ENCODE measurements at places on chromosomes 4 and X. TPM values are rescaled to one million over a fixed set of nuclear protein-coding genes. Genes with fewer than 3 reads are reported as not detected.

DNA sequence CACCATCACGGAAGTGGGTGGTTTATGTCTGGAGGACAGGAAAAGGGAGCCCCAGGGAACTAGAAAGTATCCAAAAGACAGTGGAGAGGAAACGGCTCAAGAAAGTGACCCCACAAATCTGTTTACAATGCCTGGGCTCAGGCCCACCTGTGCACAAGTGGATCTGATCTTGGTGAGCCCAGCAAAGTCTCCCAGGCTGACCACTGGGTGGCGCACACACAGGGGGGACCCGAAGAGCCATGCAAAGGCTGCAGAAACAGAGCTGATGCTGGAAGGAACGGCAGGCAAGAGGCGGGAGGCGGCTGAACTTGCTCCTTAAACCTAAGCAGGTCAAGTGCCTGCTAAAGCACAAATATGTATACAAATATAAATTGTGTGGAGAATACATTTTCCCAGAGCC is 9.6 kb downstream of the HAUS7 start:
- H3K27ac ChIP-seq = no peak overlapping the region
- no peak overlapping the region for H3K4me3 ChIP-seq
- no peaks in the 10 kb centered on the region for H3K36me3 ChIP-seq
- no peaks in the 10 kb centered on the region for H3K27me3 ChIP-seq
- no peaks in the 10 kb centered on the region for H3K4me1 ChIP-seq
- DNase-seq = peak; percentile 57

GRCh38 chrX:9542761-9543111 is 77.9 kb downstream of the TBL1X start:
- DNase-seq = no peak
- H3K27me3 ChIP-seq = no peaks in the 10 kb centered on the region
- H3K27ac ChIP-seq = no peak overlapping the region
- H3K4me3 ChIP-seq = no peak overlapping the region
- H3K4me1 ChIP-seq = no peaks in the 10 kb centered on the region
- H3K36me3 ChIP-seq = no peaks in the 10 kb centered on the region

GRCh38 chr4:125021189-125021588 is 293.6 kb upstream of the FAT4 start:
- DNase-seq = no peak
- H3K4me3 ChIP-seq = no peak overlapping the region
- peak overlapping the region; percentile 29 for H3K27ac ChIP-seq

The ANKRD37 gene
- total RNA-seq = 1.7 TPM

GRCh38 chr4:26317766-26318165 is 3.0 kb upstream of the RBPJ start:
- H3K27ac ChIP-seq = no peak overlapping the region
- no peaks in the 10 kb centered on the region for H3K27me3 ChIP-seq
- H3K4me1 ChIP-seq = no peaks in the 10 kb centered on the region
- no peak for DNase-seq
- H3K36me3 ChIP-seq = no peaks in the 10 kb centered on the region
- no peak overlapping the region for H3K4me3 ChIP-seq

DNA sequence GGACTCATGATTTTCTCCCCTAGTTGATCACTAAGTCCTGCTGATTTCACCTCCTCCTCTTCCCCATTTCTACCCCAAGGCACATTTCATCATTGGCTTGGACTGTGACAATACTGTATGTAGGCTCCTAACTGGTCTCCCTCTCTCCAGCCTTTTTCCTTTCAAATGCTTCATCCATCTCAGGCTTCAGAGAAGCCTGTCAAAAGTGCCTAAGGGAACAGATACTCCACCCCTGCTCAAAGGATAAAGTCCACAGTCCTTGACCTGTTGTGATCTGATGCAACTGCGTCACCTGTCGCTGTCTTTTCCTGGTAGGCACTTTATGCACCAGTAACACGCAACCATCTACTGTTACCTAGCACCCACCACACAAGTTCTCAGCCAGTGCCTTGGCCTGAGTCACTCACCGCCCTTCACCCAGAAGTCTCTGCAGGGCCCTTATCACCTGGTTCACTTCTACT is 12.8 kb downstream of the SCARB2 start:
- peaks cover 62% of the 10 kb centered on the region for H3K4me1 ChIP-seq
- H3K4me3 ChIP-seq = no peak overlapping the region
- peak; percentile 77 for DNase-seq
- peak overlapping the region; percentile 86 for H3K27ac ChIP-seq
- H3K36me3 ChIP-seq = no peaks in the 10 kb centered on the region

The SLITRK4 gene
- total RNA-seq = 17.0 TPM

DNA sequence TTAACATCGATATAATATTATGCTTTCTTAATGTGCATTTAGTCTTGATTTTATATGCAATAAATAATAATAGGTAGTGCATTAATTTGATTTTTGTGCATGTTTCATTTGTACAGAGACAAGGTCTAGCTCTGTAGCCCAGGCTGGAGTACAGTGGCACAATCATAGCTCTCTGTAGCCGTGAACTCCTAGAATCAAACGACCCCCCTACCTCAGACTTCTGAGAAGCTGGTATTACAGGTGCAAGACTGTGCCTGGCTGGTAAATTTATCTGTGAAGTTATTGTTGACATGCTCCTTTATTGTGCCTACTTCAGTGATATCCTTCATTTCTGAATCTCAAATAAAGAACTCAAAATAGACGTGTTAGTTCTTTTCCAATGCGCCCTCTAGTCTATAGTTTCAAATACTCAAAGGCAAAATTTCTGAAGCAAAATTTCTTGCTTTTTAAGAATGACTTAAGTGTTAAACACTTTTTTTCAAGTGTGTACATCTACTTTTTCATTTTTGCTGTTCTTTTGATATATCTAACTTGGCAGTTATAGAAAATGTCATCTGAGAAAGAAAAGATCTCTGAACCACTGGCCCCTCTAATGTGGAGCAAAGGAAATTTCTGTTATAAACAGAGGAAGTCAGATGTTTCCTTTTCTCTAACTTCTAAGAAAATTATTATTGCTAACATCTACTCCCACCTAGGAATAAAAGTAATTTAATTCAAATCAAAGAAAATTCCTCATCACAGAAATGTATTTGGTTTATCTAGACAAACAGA is 28.3 kb upstream of the GUCY1A1 start:
- H3K36me3 ChIP-seq = no peaks in the 10 kb centered on the region
- no peak overlapping the region for H3K27ac ChIP-seq
- DNase-seq = no peak
- H3K4me3 ChIP-seq = no peak overlapping the region
- no peaks in the 10 kb centered on the region for H3K27me3 ChIP-seq

The NXF2B gene
- total RNA-seq = 0.72 TPM

GRCh38 chr4:16745009-16745635 is 153.3 kb downstream of the LDB2 start:
- no peaks in the 10 kb centered on the region for H3K36me3 ChIP-seq
- H3K27me3 ChIP-seq = no peaks in the 10 kb centered on the region
- no peak for DNase-seq
- no peak overlapping the region for H3K27ac ChIP-seq
- H3K4me1 ChIP-seq = no peaks in the 10 kb centered on the region

GRCh38 chr4:129614611-129615010 is 518.7 kb downstream of the C4orf33 start:
- no peak overlapping the region for H3K4me3 ChIP-seq
- no peaks in the 10 kb centered on the region for H3K27me3 ChIP-seq
- no peaks in the 10 kb centered on the region for H3K4me1 ChIP-seq
- no peaks in the 10 kb centered on the region for H3K36me3 ChIP-seq
- H3K27ac ChIP-seq = no peak overlapping the region

- H3K4me1 ChIP-seq = no peaks in the 10 kb centered on the region
- no peaks in the 10 kb centered on the region for H3K36me3 ChIP-seq
- no peak overlapping the region for H3K27ac ChIP-seq
- no peak for DNase-seq
- no peaks in the 10 kb centered on the region for H3K27me3 ChIP-seq
Measured at GRCh38 chr4:90544532-90545045, 417.4 kb downstream of the CCSER1 start.

The YTHDC1 gene
- total RNA-seq = 75.4 TPM

- peak overlapping the region; percentile 55 for H3K4me3 ChIP-seq
- H3K4me1 ChIP-seq = peaks cover 12% of the 10 kb centered on the region
- no peaks in the 10 kb centered on the region for H3K36me3 ChIP-seq
- peak; percentile 87 for DNase-seq
- no peaks in the 10 kb centered on the region for H3K27me3 ChIP-seq
- peak overlapping the region; percentile 100 for H3K27ac ChIP-seq
Measured at GRCh38 chrX:154368630-154369448, 5.6 kb downstream of the FLNA start.

- H3K27me3 ChIP-seq = no peaks in the 10 kb centered on the region
- DNase-seq = no peak
- H3K4me3 ChIP-seq = no peak overlapping the region
- H3K27ac ChIP-seq = peak overlapping the region; percentile 54
- no peaks in the 10 kb centered on the region for H3K36me3 ChIP-seq
- H3K4me1 ChIP-seq = no peaks in the 10 kb centered on the region
Measured at GRCh38 chr4:98746936-98747335, 88.5 kb upstream of the TSPAN5 start.

GRCh38 chrX:34560180-34560579 is 96.9 kb downstream of the TMEM47 start:
- H3K27ac ChIP-seq = no peak overlapping the region
- DNase-seq = no peak
- H3K27me3 ChIP-seq = no peaks in the 10 kb centered on the region
- H3K4me3 ChIP-seq = no peak overlapping the region
- no peaks in the 10 kb centered on the region for H3K4me1 ChIP-seq

- no peak for DNase-seq
- no peak overlapping the region for H3K4me3 ChIP-seq
- H3K4me1 ChIP-seq = peaks cover 24% of the 10 kb centered on the region
- no peak overlapping the region for H3K27ac ChIP-seq
- no peaks in the 10 kb centered on the region for H3K27me3 ChIP-seq
- H3K36me3 ChIP-seq = no peaks in the 10 kb centered on the region
Measured at GRCh38 chr4:26377328-26378311, 56.8 kb downstream of the RBPJ start.

The TEX13D gene
- total RNA-seq = not detected

- no peak overlapping the region for H3K4me3 ChIP-seq
- H3K27me3 ChIP-seq = no peaks in the 10 kb centered on the region
- H3K36me3 ChIP-seq = no peaks in the 10 kb centered on the region
Measured at GRCh38 chrX:38271154-38271716, 50.6 kb upstream of the SRPX start.

- no peak overlapping the region for H3K27ac ChIP-seq
- H3K4me1 ChIP-seq = peaks cover 6% of the 10 kb centered on the region
- DNase-seq = no peak
- no peaks in the 10 kb centered on the region for H3K36me3 ChIP-seq
- H3K27me3 ChIP-seq = no peaks in the 10 kb centered on the region
Measured at GRCh38 chr4:123503698-123504363, 107.2 kb downstream of the SPRY1 start.

DNA sequence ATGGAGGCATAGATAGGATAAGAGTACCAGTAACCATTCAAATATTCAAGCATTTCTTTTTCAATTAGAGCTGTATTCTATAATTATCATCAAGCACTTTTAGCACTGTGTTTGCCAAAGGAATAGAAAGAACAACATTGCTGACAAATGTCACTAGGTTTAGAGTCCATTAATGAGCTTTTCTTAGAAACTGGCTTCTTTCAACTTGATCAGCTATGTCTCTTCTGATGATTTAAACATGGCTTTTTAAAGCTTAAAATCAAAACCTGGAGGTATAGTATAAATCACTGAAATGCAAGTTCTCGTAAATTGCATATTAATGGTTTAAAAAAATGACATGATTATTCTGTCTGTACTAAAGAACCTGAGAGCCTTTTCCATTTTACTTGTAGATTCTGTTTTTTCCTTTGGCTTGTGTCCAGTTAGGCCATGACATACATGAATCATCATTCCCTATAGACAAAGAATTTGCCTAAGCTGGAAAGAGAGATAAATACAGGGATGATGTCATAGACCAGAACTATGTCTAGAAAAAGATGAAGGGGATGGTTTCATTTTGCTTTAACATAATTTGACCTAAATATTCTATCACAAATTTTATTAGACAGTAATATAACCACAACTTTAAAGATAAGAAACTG is 340.1 kb upstream of the CTSO start:
- DNase-seq = peak; percentile 60
- H3K27me3 ChIP-seq = no peaks in the 10 kb centered on the region
- H3K27ac ChIP-seq = peak overlapping the region; percentile 74
- H3K36me3 ChIP-seq = no peaks in the 10 kb centered on the region
- no peak overlapping the region for H3K4me3 ChIP-seq

DNA sequence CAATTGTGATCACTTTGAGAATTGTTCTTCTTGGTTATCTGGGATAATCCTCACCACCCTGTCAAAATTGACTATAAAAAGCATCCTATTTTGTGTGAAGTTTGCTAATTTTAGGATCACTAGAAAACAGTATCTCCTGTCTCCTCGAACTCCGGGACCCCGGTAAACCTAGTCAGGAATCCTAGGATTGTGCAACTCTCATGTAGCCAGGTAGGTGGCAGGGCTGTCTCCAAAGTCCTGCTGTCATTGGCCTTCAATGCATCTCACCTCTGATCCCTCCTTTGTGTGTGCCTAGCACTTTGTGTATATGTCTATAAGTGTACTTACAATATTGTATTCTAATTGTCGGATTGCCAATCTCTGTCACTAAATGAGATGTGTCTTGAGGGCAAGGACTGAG is 1564.8 kb downstream of the RPA4 start:
- H3K27ac ChIP-seq = no peak overlapping the region
- H3K4me3 ChIP-seq = no peak overlapping the region
- no peak for DNase-seq

GRCh38 chr4:8235686-8236085 is 33.9 kb upstream of the HTRA3 start:
- no peaks in the 10 kb centered on the region for H3K36me3 ChIP-seq
- no peak overlapping the region for H3K4me3 ChIP-seq
- H3K27ac ChIP-seq = no peak overlapping the region
- H3K27me3 ChIP-seq = no peaks in the 10 kb centered on the region

The EIF1AX gene
- total RNA-seq = 55.5 TPM

The GAGE12E gene
- total RNA-seq = not detected

GRCh38 chr4:122855353-122855890 is 28.8 kb downstream of the FGF2 start:
- no peak overlapping the region for H3K27ac ChIP-seq
- H3K27me3 ChIP-seq = no peaks in the 10 kb centered on the region
- peaks cover 6% of the 10 kb centered on the region for H3K4me1 ChIP-seq

DNA sequence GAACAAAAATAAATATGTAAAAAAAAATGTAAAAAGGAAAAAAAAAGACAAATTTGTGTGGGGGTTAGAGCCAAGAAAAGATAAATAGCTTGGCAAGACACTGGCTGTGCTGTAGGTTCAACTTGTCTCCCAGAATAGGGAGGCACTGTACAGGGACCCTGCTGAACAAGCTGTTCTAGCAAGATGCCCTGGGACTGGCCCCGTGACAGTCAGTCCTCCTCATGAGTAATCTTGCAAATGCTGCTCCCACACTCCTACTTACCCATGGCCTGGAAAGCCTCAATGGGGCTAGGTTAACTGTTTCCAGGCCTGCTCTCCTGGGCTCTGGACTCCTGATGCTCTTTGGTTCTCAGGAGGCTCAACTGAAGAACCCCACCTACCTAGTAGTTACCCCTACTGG is 106.8 kb downstream of the ATG4A start:
- DNase-seq = peak; percentile 16
- no peaks in the 10 kb centered on the region for H3K4me1 ChIP-seq
- no peaks in the 10 kb centered on the region for H3K36me3 ChIP-seq
- no peak overlapping the region for H3K4me3 ChIP-seq
- H3K27me3 ChIP-seq = no peaks in the 10 kb centered on the region
- H3K27ac ChIP-seq = no peak overlapping the region

- H3K27me3 ChIP-seq = no peaks in the 10 kb centered on the region
- H3K4me3 ChIP-seq = no peak overlapping the region
- no peaks in the 10 kb centered on the region for H3K36me3 ChIP-seq
- no peaks in the 10 kb centered on the region for H3K4me1 ChIP-seq
Measured at GRCh38 chr4:6487466-6487865, 15.1 kb upstream of the PPP2R2C start.

All from hepatocyte (in vitro differentiated cells).